Activated naive CD4-positive, alpha-beta T cell treated with anti-CD3 and anti-CD28 coated beads, Interleukin-2, amount 50 U/mL, for 72 hours (primary cell): ENCODE measurements at places on chromosomes 5 and 9. TPM values are rescaled to one million over a fixed set of nuclear protein-coding genes. Genes with fewer than 3 reads are reported as not detected.

The C5 gene
- 1.4 TPM for total RNA-seq

The SGCD gene
- total RNA-seq = not detected

DNA sequence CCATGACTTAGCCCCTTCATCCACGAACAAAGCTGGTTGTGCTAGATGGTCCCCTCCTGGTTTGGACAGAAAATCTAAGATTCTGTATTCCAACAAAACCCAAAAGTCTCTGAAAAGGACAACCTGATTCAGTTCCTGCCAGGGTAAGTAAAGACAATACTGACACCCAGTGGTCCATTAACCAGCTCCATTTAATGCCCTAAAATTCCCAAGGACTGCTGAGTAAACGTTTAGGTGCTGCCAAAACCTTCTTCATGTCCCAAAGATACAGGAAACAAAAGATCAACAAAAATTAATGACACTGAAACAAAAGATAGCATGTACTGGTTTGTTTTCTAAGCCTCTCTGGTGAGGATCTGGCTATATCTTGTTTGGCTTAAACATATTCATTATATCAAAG lies 25.3 kb upstream of the PPP1R2B start:
- no peak for DNase-seq

GRCh38 chr5:57718155-57718554 lies 235.5 kb upstream of the ACTBL2 start:
- DNase-seq = no peak

GRCh38 chr9:131739959-131740648 lies at the start of gene RAPGEF1:
TSS of gene RAPGEF1 (minus strand) at chr9:131740076. CDS start at chr9:131739830, 246 bp downstream.
- peak; percentile 89 for DNase-seq

- no peak for DNase-seq
Measured at GRCh38 chr9:127106466-127106855, 16.0 kb downstream of the ANGPTL2 start.
